ENCODE measurements at places on chromosomes 1 and 21.
A peak's percentile ranks its signal among the peaks of the same experiment; 100 is the strongest.

- DNase-seq = no peak
Measured at GRCh38 chr1:75640137-75640536, 29.2 kb upstream of the SLC44A5 start.

DNA sequence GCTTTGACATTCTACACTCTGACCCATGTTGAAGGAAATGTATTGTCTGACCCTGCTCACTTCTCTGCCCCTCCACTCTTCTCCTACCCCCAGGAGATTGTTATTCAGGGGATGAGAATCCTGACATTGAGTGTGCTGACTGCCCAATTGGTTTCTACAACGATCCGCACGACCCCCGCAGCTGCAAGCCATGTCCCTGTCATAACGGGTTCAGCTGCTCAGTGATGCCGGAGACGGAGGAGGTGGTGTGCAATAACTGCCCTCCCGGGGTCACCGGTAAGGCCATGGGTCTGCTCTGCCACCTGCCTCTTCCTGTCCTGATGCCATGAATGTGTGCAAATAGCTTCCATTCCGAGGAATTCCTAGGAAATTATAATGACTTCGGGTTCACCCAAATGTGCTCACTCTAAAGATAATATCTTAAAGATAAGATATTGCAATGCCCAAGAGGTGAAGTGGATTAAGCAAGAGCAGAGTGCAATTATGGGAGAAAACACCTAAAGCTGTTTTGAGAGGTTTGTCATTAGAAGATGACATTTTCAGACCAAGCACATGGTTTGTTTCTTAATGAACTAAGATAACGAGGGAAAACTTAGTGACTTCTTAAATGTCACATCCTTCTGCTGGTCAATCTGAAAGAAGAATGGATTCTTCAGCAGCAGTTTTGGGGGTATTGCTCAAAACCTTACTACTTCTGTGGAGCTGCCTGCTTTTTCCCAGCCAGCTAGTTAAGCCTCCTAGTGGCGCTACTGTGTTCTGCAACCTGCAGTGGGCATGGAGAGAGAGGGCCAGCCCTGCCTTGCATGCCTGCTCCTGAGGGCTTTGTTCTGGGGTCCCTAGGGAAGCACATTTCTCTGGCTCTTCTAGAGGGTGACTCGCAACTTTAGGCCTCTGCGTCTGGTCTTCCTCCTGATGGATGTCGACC is 41.6 kb downstream of the LAMC2 start:
- DNase-seq = peak; percentile 65

GRCh38 chr1:104671684-104672353 is 922.1 kb downstream of the AMY1C start:
- no peak for DNase-seq

GRCh38 chr1:155126556-155127104 is 1.0 kb upstream of the EFNA1 start:
- DNase-seq = peak; percentile 63

DNA sequence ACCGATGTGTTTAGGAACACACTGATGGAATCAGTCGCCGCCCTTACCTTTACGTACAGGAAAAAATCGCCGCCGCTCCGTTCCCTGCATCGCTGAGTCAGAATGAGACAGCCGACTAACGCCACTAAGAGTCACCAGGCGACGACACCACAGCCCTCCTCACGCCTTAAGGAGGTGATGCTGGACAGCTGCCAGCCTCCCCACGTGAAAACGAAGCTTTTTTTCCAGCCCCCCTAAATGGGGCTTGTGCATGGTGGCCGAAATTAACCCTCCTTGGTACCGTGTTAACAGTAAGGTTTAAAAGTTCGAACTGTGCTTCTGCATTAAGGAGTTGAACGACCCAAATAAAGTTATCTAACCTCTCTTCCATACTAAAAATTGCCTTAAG is 511 bp downstream of the DNTTIP2 start:
- DNase-seq = peak; percentile 66

- no peak for DNase-seq
Measured at GRCh38 chr1:38789498-38790169, 69.9 kb downstream of the RRAGC start.

DNA sequence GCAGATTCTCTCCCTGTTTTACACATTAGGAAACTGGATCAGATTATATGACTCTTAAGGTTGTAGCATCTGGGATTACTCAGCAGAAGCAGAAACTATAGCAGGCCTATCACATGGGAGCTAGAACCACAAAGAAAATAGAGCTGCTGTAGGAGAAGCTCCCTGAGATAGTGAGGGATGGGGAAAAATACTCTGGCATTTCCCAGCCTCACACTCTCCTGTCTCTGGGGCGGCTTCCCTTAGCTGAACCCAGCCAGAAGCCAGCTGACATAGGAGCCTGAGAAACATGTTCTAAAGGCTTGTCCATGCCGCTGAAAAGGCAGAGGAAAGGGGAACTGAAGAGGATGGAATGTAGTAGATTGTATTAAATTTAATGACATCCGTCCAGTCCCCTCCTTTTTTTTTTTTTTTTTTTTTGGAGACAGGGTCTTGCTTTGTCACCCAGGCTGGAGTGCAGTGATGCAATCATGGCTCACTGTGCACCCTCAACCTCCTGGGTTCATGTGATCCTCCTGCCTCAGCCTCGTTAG is 76.8 kb upstream of the DNAJC6 start:
- DNase-seq = no peak

- DNase-seq = no peak
Measured at GRCh38 chr1:14686701-14687100, 88.2 kb downstream of the KAZN start.

DNA sequence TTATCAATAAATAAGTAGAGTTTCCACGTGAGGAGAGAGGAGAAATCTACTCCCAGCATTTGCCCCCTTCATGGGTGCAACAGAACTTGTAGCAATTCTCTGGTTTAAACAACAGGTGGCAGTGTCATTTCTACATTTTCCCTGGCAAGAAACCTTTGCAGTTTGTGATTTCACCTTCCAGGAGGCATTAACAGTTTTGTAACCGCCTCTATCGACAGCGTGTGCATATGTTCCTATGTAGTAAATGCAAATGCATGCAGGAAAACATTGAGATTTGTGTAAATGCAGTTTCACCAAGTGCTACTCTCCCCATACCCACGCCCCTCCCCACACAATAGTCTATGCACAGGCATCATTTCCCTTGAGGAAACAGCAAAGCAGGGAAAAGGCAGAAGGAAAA is 494.7 kb downstream of the SMYD3 start:
- no peak for DNase-seq

DNA sequence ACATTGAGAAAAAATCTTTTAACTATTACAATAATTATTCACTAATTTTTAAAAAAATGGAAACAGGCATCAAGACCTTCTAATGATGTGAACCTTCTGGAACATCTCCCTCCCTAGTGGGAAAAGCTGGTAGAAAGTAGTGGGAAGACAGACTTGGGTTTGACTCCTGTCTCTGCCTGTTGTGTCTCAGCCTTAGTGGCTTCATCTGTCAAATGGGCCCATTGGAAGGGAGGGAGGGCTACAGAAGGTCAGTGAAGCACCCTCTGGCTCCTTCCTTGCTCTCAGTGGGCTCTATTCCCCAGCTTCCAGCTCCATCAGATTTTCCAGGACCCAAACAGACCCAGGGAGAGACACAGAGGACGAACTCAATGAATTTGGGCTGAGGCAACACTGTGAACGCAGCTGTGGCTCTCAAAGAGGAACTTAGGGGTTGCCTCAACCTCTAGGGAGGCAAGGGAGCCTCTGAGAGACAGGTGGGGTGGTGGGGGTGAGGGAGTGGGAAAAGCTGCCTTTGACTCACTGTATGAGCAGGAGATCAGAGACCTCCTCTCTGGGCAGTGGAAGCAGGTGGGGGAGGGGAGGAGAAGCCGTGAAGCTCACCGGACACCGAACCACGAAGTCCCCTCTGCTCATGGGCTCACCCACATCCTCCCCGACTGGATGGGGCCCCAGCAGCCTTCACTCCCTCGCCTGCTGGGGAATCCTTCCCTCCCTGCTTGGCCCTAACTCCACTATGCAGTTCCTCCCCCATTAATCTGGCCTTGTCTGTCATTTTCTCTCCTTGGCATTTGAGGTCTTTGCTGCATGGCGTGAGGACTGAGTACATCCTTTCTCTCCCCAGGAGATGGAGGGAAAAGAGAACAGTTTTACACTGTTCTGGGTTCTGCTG is 4.5 kb downstream of the CNR2 start:
- no peak for DNase-seq

- DNase-seq = no peak
Measured at GRCh38 chr1:106875622-106876021, 180.9 kb upstream of the PRMT6 start.

GRCh38 chr1:246782120-246782900 is 58.1 kb downstream of the SCCPDH start:
- DNase-seq = no peak

DNA sequence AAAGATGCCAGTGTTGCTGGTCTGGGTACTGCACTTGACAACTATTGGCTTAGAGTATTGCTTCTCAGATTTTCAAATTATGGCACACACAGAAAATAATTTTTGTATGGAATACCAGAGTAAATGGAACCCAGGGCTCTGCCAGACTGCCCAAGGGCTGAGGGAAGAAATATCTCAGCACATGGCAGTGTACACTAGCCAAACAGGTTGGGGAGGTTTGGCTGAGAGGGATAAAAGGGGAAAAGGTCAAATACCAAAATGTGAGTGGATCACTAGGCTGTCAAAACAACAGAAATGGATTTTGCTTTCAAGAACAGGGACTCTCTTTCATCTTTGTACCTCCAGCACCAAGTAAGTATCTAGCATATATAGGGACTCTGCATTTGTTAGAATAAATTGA is 3.0 kb upstream of the RGS8 start:
- DNase-seq = no peak

DNA sequence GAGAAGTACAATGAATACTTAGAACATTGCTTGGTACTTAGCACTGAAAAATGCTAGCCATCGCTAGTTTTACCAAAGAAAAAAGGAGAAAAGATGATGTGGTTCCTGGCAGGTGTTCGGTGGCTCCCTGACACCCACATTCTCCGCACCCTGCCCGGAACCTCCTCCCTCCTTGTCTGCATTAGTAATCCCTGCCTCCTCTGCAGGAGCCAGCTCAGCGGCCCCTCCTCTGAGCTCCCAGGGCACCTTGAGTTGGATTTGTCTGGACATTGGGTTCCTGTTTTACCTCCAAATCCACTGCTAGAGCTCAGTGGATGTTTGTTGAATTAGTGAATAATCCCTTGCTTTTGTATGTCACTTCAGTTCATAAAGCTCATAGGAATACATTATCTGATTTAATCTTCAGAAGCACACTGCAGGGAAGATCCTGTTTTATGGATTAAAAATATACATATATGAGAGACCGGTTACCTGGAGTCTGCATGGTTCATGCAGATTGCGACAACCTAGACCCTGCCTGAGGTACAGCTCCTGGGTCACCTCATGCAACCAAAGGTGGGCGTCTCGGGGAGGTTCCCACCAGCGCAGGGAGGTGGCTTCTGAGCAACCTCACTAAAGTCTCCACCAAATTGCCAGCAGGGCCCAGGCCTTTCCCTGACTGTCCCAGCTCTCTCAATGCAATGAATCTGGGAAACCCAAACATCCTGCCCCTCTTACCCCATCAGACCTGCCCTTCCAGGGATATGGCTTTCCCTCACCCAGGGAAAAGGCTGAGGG is 24.2 kb downstream of the PCAT6 start:
- no peak for DNase-seq

DNA sequence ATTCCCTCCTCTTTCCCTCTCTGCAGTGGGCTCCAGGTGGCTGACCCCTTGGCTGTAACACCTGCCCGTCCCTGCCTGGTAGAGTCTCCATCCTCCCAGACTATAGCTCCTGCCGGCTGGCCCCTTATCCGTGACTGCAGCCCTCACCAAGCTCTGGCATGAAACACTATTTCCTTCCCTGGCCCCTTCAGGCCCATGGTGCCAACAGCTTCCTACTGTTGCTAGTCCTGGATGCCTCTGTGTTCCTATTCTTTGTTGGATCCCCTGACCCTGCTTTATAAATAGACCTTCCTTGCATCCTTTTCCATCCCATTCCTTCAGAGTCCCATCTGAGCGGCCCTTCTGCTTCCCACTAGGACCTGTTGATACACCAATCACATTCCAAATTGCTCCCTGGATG is 195.0 kb downstream of the ZNF326 start:
- DNase-seq = no peak

- DNase-seq = no peak
Measured at GRCh38 chr1:234176000-234176399, 197.3 kb upstream of the COA6 start.

DNA sequence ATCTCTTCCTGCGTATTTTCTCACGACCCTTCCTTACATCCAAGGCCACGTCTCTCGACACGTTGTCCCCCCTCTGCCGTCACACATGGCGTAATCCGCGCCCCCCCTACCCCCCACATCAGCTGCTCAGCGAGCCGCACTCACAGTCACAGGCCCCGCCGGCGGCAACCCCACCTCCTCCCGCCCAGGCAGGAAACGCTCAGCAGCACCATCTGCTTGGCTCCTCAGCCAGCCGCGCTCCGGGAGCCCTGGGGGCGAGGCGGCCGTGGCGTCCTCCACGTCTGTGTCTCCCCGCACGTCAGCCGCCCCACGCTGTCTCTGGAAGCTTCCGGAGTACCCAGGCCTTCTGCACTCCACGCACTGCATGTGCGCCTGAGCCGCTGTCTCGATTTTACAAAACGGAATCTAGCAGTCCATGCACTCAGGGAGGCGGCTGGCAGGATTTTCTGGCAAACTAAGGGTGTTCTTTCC is 64.6 kb downstream of the SIK1 start:
- peak; percentile 43 for DNase-seq

- DNase-seq = no peak
Measured at GRCh38 chr21:34974162-34974981, 74.7 kb downstream of the RUNX1 start.

DNA sequence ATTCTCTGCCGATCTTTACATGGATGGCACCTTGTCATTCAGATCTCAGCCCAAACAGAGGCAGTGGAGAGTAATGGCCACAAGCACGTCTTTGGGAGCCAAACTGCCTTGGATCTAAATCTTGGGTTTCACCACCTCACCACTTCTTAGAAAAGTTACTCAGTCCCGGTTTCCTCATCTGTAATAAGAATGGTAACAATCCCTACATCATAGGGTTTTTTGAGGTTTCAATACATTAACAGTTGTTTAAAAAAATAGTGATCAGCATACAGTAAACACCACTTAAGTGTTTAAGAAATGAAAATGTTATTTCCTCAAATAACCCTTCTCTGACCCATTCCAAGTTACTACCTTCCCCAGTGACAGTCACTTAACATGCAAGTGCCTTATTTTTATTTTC is 38.5 kb upstream of the KCNA3 start:
- no peak for DNase-seq

DNA sequence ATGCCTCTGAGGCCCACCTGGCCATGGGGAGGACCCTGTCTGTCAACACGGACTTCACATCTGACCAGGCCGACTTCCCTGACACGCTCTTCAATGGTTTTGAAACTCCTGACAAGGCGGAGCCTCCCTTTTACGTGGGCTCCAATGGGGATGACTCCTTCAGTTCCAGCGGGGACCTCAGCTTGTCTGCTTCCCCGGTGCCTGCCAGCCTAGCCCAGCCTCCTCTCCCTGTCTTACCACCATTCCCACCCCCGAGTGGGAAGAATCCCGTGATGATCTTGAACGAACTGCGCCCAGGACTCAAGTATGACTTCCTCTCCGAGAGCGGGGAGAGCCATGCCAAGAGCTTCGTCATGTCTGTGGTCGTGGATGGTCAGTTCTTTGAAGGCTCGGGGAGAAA is 101.8 kb downstream of the ADARB1 start:
- no peak for DNase-seq
